Urinary bladder (tissue), 4 donors: ENCODE measurements at places on chromosomes 13 and 19. TPM values are rescaled to one million over a fixed set of nuclear protein-coding genes. Genes with fewer than 3 reads are reported as not detected.

GRCh38 chr13:95193509-95194230 is 107.6 kb downstream of the ABCC4 start:
- no peak for DNase-seq

DNA sequence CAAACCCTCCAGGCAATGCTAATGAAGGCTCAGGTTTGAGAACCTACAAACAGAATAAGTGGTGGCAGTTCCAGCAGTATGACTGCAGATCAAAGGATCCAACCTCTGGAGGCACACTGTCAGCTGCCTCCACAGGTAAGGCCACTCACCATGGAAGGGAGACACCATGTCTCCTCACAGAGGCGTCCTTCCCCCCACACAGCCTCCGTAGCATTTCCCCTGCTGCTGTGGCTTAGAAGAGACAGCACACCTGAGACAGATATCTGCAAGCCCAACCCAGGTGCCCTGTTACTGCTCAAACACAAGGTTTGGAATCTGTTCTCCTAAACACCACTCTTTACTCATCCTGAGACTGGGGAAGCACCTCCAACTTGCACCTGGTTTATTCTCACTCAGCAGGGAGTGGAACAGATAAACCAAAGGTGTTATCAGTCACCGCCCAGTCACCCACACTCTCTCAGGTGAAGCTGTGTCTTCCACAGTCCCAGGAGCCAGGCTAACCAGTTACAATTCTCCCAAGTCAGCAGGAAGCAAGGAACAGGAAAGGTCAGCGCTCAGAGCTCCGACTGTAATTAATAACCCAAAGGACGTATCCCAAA is 311.2 kb downstream of the FOXO1 start:
- DNase-seq = no peak

ASF1B gene
- 6.7 TPM for total RNA-seq

ZNF382 gene
- 30.3 TPM for total RNA-seq

CD79A gene
- 0.37 TPM for total RNA-seq

CYP2S1 gene
- 0.53 TPM for total RNA-seq

- DNase-seq = peak; percentile 37
These were observed 1.5 kb downstream of the ZNF814 start for GRCh38 chr19:57887195-57887941.

GRCh38 chr13:51501592-51502152 is 48.8 kb upstream of the INTS6 start:
- DNase-seq = no peak

GRCh38 chr13:112685896-112686295 is 3.9 kb upstream of the ATP11A start:
- no peak for DNase-seq

- no peak for DNase-seq
These were observed 26.5 kb downstream of the NLRP9 start for GRCh38 chr19:55711719-55712118.

PNMA8A gene
- 14.3 TPM for total RNA-seq

GRCh38 chr13:108322206-108322824 is 52.8 kb downstream of the TNFSF13B start:
- DNase-seq = no peak

ZNF615 gene
- 28.3 TPM for total RNA-seq

GRCh38 chr13:95391362-95391761 is 90.1 kb upstream of the ABCC4 start:
- DNase-seq = no peak

GRCh38 chr13:38376546-38376945 is 26.9 kb downstream of the UFM1 start:
- no peak for DNase-seq

PEAK3 gene
- not detected for total RNA-seq

ZNF414 gene
- 4.6 TPM for total RNA-seq

TMEM221 gene
- 0.53 TPM for total RNA-seq

LRG1 gene
- 3.9 TPM for total RNA-seq

- no peak for DNase-seq
These were observed 160.5 kb downstream of the OLFM4 start for GRCh38 chr13:53189162-53189561.

FBN3 gene
- 2.3 TPM for total RNA-seq

DNA sequence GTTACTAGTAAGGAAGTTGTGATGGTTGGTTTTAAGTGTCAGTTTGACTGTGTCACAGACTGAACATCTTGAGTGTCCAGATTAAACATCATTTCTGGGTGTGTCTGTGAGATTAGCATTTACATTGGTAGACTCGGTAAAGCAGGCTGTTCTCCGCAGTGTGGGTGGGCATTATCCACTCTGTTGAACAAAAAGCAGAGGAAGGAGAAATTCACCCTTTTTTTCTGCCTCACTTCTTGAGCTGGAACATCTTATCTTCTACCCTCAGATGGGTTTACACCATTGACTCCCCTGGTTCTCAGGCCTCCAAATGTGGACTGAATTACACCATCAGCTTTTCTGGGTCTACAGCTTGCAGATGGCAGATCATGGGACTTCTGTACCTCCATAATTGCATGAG is 63.7 kb upstream of the ZDHHC20 start:
- no peak for DNase-seq

- DNase-seq = no peak
These were observed 535.9 kb downstream of the GPC5 start for GRCh38 chr13:91934354-91934753.

- no peak for DNase-seq
These were observed 121.2 kb downstream of the SHISA2 start for GRCh38 chr13:25930653-25931052.

DNA sequence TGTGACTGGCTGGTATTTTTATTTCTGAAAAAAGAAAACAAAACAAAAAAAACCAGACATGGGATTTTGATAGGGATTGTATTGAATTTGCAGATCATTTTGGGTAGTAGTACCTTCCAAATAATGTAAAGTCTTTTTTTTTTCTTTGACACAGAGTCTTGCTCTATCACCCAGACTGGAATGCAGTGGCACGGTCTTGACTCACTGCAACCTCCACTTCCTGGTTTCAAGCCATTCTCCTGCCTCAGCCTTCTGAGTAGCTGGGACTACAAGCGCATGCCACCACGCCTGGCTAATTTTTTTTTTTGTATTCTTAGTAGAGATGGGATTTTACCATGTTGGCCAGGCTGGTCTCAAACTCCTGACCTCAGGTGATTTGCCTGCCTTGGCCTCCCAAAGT is 4.2 kb downstream of the ZNF101 start:
- DNase-seq = no peak

SYCN gene
- not detected for total RNA-seq

DEDD2 gene
- 15.5 TPM for total RNA-seq

SIGLEC11 gene
- 1.7 TPM for total RNA-seq

DNA sequence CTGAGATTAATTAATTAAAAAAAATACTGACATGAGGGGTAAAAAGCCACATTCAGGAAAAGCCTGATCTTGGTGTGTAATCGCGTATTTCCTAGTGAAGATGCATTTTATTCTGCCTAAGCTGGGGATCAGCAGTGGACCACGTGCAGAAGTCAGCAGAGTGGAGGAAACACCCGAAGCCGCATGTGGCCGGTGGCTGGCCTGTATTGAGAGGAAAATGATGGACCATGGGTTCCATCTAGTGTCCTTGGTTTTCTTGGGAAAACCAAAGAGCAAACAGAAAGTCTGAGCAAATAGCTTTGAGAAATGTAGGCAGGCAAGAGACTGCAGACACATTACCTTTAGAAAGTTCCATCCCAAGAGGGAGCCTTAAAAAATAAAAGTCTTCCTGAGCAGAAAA is 23.7 kb upstream of the SHISA2 start:
- no peak for DNase-seq

DNA sequence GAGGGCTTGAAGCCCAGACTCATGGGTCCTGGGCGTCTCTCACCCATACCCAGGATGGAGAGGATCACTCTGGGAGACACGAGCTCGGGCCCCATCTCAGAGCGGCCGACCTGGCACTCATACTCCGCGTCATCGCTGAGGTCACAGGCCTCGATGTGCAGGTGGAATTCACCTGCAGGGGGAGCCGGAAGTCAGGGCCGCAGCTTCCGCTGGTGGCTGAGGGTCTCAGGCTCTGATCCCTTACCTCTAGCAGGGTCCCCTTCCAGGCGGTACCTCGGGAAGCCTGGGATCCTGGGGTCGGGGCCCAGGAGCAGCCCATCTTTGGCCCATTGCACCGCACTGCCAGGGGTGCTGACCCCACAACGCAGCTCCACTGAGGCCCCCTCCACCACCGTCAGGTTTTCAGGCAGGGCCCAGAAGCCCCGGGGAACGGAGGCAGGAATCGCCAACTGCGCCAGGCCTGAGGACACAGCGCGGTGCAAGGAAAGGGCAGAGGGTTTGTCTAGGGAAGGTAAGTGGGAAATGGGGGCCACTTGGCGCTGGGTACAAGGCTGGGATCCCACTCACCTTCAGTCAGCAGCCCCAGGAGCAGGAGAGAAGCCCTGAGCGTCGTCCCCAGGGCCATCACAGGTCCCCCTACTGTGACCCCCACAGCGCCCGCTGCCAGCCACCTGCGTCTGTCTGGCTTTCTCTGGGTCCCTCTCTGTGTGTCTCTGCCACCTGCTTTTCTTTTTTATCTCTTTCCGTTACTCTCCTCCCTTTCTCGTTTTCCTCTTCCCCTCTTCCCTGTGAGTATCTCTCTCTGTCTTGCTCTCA is 883 bp downstream of the NPHS1 start:
- no peak for DNase-seq

GRCh38 chr13:60788156-60788829 is 391.3 kb downstream of the TDRD3 start:
- no peak for DNase-seq

DNA sequence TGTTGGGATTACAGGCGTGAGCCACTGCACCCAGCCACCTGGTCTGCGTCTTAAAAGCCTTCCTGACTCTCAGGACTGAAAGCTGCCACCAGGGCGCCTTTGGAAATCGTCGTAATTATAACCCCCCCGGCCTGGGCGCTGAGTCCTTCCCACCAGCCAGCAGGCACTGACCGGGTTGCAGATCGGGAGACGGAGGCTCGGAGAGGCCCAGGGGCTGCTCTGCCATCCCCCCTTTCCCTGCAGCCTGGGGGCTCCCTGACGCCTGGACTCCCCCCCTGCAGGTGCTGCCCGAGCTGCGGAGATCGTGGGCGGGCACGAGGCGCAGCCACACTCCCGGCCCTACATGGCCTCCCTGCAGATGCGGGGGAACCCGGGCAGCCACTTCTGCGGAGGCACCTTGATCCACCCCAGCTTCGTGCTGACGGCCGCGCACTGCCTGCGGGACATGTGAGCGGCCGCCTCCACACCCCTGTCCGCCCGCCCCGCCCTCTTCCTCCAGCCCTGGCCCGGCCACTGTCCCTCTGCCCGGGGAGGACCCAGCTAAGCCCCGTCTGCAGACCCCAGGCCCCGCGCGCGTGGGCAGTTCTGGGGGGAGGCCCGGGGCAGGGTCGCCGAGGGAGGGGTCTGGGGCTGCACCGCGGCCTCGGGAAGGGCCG is 2.5 kb downstream of the PRTN3 start:
- no peak for DNase-seq

DNA sequence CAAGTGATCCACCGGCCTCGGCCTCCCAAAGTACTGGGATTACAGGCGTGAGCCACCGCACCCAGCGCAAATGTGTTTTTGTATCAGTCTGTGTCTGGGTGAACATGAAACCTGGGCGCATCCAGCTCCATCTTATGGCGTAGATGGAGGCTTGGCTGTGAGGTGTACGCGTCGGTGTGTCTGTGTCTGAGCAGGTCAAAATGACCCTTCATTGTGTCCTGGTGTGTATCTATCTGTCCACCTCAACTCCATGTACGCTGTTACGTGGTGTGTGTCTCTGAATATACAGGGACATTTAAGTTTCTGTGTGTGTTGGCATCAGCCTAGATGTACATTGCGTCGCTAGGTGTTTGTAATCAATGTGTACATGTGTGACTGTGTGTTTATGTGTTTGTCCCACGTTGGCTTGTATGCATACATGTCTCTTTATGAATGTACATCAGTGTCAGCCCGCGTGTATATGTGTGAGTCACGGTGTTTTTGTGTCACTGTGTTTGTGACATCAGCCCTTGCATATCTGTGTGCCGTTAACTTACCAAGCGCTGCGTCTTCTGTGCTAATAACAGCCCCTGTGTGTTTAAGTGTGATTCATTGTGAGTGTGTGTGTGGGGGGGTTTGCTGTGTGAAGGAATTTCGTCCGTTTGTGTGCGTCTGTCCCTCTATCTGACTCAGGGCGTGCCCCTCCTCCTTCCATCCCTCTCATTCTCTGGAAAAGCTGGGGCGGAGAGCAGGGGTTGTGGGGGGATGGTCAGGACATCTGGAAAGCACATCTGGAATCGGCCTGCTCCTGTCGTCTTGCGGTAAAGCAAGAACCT is 6.4 kb downstream of the AXL start:
- no peak for DNase-seq

GRCh38 chr19:1863328-1863637 is at the start of gene KLF16:
Gene KLF16, minus strand, starts transcription at chr19:1863579. Its CDS starts 82 bp downstream, at chr19:1863497.
- no peak for DNase-seq

- DNase-seq = no peak
These were observed 201.0 kb downstream of the POSTN start for GRCh38 chr13:37397535-37397934.

USHBP1 gene
- total RNA-seq = 6.0 TPM

KLK14 gene
- total RNA-seq = not detected

SMIM24 gene
- not detected for total RNA-seq

CLIP3 gene
- 8.5 TPM for total RNA-seq

DNA sequence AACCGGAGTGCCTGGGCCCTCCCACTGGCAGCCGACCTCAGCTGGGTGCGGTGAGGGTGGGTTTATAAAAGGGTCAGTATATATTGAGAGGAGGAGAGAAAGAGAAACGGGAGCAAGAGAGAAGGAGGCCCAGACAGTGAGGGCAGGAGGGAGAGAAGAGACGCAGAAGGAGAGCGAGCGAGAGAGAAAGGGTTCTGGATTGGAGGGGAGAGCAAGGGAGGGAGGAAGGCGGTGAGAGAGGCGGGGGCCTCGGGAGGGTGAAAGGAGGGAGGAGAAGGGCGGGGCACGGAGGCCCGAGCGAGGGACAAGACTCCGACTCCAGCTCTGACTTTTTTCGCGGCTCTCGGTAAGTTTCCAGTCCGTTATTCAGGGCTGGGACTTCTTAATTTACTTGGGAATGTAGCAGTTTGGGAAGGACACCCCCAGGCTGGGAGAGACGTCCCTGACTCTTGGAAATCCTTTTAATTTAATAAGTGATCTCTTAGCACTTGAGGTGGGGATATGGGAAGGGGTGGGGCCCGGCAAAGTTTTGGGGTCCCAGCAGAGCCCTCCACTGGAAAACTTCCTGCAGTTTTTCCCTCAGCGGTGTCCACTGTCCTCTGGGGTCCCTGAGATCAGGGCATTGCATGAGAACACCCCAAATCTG is at the start of gene EMP3:
EMP3 (plus strand) TSS at position 288 of the 646 bp plus-strand sequence. CDS start 1,293 bp downstream, outside the sequence.
- peak; percentile 83 for DNase-seq

COL5A3 gene
- total RNA-seq = 19.6 TPM

- no peak for DNase-seq
These were observed 685 bp downstream of the TCF3 start for GRCh38 chr19:1651568-1652291.

GRCh38 chr13:83221813-83222241 is 660.4 kb downstream of the SLITRK1 start:
- DNase-seq = no peak
